ENCODE measurements at places on chromosomes 5 and 9.
A peak's percentile ranks its signal among the peaks of the same experiment; 100 is the strongest.

DNA sequence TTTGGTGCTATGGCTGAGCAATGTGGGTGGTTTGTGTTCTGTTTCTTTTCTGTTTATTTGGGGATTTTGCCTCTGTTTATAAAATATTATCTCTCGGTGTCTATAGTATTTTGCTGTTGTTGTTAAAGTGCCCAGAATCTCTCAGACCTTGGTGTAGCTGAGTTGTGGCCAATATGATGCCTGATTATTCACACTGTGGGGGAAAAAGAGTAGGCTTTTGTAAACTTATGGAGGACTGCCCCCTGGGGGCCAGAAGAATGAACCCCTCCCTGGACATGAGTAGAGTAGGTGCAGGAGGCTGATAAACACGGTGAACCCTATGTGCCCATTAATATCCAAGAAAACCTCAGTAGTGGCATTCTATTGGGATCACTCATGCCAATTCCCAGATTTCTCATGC, 49.0 kb upstream of the DPYSL3 start:
- DNase-seq: peak; percentile 90

- peak; percentile 38 for DNase-seq
Observed at GRCh38 chr5:10563110-10563944, 543 bp upstream of the ANKRD33B start.

- no peak for DNase-seq
Observed at GRCh38 chr9:126114409-126114760, 212.2 kb upstream of the MVB12B start.

GRCh38 chr5:118224546-118224945, 763.8 kb downstream of the DTWD2 start:
- DNase-seq: no peak

- peak; percentile 62 for DNase-seq
Observed at GRCh38 chr5:84384604-84385575, at the start of gene EDIL3. Gene EDIL3, minus strand, starts transcription at chr5:84384880. Its CDS starts 506 bp downstream, at chr5:84384374.

GRCh38 chr5:114948986-114949621, 220.6 kb downstream of the TRIM36 start:
- DNase-seq: no peak

- DNase-seq: no peak
Observed at GRCh38 chr9:19451240-19452087, 42.7 kb downstream of the ACER2 start.

- DNase-seq: no peak
Observed at GRCh38 chr5:89005990-89006389, 123.0 kb upstream of the MEF2C start.

- no peak for DNase-seq
Observed at GRCh38 chr5:152058267-152058666, 133.6 kb upstream of the GLRA1 start.

GRCh38 chr5:59193616-59194319, 610.9 kb downstream of the RAB3C start:
- DNase-seq: peak; percentile 92

DNA sequence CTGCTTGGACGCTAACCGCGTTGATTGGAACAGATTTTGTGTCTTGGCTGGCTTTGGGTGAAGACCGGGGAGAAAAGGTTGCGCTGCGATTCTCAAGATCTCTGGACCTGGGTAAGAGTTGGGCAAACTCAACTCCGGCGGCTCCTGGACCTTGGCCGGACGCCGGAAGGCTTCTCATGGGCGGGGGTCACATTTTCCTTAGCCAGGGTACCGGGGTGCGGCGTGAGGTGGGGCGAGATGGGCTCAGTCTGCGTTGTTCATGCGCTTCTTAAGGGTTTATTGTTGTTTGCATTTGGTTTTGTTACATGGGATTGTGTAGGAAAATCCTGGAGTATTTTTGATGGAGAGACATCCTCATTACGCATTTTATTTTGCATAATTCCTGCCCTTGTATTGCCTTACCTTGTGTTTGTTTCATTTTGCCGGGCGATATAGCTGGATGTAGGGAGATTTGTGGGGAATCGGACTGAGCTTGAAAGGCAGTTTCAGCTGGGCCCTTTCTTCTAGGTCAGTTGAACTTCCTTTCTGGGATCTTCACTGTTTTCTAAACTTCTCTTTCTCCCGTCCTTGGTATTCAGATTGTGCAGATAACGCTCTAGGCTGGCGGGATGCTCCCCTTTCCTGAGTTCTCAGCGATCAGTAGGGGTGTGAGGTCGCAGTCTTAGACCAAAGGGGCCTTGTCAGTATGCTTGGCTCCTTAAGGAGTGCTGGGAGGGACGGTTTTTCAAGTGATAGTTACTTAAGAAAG, 524 bp downstream of the MEGF10 start:
- no peak for DNase-seq

DNA sequence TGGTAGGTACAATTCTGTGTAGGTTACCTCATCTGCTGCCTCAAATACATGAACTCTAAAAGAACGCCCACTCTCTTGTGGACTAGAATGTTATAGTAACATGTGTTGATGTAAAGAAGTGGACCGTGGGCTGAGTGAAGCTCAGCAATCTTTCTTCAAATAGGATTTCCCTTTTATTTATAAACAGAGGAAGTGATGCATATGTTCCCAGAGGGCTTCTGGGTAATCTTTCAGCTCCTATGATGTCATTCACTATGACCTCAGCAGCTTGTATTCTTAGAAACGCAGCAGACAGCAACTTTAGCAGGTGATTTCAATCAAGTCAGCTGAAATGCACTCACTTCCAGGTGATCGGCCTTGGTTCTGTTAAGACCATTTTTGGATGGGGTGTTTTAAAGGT, 14.4 kb downstream of the F2RL2 start:
- DNase-seq: peak; percentile 57

DNA sequence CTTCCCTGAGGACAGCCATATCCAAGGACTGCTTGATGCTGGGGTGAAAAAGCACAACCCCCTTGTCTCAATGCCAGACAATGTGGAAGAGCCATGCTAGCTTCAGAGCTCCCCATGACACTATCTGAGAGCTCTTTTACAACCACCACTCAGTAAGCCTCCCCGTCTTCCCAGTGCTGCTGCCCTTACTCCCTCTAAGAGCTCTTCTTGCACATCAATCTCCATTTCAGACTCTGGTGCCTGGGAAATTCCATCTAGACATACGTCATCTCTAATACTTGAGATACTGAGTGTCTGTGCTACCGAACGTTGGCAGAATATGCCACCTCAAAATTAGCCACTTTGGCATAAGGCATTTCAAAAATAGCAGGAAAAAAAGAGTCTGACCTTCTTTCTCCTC, 94.5 kb downstream of the EDIL3 start:
- DNase-seq: peak; percentile 62

- no peak for DNase-seq
Observed at GRCh38 chr9:109250771-109251079, 70.1 kb downstream of the EPB41L4B start.

- no peak for DNase-seq
Observed at GRCh38 chr5:5220901-5221631, 80.9 kb downstream of the ADAMTS16 start.

DNA sequence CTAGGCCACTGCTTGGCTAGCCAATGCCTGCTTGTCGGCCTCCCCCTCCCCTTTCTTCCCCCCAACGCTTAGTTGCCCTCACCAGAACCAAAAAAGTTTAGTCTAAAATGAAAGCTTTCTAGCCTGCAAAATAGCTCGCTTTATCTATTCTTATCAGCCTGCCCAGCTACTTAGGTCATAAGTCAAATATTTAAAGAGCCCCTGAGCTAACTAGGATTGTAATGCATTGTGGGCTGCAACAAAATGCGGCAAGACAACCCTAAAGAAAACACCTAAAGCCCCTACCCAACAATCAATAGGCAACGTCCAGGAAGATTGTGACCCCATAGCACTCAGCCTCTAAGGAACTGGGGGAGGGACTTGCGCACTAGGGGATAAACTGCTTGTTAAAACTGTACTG, 38.6 kb upstream of the PCSK5 start:
- DNase-seq: no peak

GRCh38 chr5:88049737-88050136, 218.9 kb downstream of the TMEM161B start:
- no peak for DNase-seq

GRCh38 chr5:136164226-136164625, 28.7 kb downstream of the SMIM32 start:
- no peak for DNase-seq

- DNase-seq: no peak
Observed at GRCh38 chr9:106287731-106288130, 575.2 kb upstream of the ZNF462 start.

GRCh38 chr9:91489361-91489899, 65.8 kb upstream of the NFIL3 start:
- DNase-seq: peak; percentile 59

- peak; percentile 48 for DNase-seq
Observed at GRCh38 chr5:37836592-37837413, 3.0 kb downstream of the GDNF start.

- DNase-seq: peak; percentile 60
Observed at GRCh38 chr5:119515192-119515591, 62.9 kb downstream of the HSD17B4 start.

DNA sequence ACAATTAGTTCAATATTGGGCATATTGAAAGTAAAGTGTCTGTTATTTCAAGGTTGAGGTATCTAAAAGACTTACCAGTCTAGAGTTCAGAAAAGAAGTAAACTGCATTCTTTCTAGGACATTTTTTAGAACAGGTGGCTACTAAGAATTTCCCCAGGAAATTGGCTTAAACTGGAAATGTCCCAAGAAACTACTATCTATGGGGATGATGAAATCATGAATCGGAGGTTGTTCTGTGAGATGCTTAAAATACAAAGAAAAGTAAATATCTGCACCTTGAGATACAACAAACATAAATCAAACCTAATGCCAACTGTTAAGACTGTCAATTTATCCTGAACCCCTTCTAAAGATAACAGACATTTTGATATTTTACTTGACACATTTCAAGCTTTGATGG, 226.5 kb upstream of the NREP start:
- DNase-seq: no peak

DNA sequence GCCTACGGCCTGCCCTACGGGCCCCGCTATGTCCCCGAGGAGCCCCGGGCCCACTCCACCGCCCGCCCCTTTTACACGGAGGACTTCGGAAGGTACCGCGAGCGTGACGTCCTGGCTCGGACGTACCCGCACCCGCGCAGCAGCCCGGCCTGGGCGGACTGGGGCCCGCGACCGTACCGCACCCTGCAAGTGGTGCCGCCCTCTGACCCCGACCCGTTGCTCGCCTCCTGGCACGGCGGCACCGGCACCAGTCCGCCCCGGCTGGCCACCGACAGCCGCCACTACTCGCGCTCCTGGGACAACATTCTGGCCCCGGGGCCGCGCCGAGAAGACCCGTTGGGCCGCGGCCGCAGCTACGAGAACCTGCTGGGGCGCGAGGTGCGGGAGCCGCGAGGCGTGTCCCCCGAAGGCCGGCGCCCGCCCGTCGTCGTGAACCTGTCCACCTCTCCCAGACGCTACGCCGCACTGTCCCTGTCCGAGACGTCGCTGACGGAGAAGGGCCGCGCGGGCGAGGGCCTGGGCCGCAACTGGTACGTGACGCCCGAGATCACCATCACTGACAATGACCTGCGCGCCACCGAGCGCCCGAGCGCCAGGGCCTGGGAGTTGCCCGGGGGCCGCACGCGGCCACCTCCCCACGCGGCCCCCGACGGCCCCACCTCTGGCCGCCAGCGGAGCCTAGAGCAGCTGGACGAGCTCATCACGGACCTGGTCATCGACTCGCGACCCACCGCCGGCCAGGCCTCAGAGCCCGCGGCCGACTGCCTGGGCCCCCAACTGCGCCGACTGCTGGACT, 3.4 kb downstream of the AJM1 start:
- DNase-seq: no peak

DNA sequence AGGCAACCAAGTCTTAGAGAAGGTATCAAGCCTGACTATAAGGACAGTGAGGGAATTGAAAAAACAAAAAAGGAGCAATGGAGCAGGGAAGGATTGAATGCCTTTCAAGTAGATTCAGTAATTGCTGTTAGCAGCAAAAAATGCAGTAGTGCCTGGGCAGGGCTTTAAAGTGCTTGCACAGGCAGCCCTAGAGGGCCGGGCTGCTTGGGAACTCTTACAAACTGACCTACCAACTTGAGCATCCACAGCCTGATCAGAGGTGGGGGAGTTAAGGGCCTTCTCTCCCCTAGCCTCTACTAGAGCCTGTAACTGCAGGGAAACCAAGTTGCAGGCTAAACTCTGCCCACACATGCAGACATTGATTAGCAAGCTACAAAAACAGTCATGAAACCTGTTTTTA, 19.4 kb downstream of the FXN start:
- DNase-seq: no peak

DNA sequence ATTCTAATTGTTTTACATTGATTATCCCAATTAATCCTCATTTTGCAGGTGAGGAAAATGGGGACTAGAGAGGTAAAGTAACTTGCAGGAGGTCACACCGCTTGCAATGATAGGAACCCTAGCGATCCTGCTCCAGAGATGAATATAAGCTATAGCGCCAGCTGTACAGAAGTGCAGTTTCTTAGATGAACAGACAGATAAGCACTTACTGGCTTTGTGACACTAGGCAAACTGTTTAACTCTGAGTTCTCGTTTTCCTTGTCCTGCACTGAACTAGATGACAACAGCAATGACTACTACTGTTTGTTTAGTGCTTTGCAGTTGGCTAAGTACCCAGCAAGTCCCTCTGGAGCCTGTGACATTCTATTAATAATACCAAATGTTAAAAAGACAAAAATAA, 11.1 kb downstream of the LHX6 start:
- DNase-seq: no peak

GRCh38 chr5:136210259-136210658, 17.3 kb upstream of the SMIM32 start:
- peak; percentile 18 for DNase-seq

DNA sequence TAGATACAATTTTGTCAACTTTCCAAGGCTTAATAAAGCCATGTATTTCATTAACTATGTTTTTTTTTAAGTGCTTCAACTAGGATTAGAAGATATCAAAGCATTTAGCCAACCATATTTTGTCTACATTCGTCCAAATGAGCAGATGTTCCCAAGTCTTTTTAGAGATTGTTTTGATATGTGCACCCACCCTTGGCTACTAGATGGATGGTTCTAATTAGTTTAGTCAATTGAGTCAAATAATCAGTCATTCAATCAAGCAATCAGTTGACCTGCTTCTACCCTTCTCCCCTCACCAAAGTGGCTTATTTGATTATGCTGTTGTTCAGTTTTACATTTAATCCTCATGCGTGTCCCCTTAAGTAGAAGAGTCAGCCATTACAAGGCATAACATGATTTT, 319.5 kb upstream of the TNC start:
- no peak for DNase-seq

- DNase-seq: no peak
Observed at GRCh38 chr5:33309536-33310345, 131.0 kb upstream of the TARS1 start.

Data from cardiac fibroblast (primary cell).